Heart right ventricle (tissue), 16 donors: ENCODE measurements at places on chromosomes 1 and 21.

DNA sequence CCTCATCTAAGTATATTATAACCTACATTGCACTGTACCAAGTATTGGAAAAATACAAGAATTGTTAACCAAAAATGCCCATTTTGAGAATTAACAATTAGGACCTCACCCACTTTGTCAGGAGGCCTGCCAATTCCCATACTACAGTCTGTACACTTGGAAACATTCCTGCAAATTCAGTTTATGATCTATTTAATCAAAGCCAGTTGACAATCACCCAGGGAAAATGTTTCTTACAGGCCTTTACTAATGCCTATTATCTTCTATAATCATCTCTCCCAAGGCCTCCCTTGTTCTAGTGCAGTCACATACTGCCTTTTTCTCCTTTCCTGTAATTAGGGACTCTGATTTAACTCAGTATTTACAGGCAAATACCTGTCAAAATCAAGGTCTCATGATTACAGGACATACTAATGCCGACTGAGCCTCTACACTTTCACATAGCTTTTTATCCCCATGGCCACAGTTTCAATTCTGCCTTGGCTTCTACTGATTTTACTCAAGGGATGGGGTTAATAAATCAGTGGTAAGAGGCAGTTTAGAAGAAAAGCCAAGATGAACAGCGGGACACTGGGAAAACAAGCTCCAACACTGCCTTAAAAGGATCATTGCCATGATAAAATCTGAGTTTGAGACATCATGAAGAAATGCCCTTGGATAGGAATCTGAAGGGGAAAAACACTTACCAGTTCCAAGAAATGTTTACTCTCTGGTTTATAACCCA lies 338.7 kb downstream of the VAV3 start:
- DNase-seq: no peak

DNA sequence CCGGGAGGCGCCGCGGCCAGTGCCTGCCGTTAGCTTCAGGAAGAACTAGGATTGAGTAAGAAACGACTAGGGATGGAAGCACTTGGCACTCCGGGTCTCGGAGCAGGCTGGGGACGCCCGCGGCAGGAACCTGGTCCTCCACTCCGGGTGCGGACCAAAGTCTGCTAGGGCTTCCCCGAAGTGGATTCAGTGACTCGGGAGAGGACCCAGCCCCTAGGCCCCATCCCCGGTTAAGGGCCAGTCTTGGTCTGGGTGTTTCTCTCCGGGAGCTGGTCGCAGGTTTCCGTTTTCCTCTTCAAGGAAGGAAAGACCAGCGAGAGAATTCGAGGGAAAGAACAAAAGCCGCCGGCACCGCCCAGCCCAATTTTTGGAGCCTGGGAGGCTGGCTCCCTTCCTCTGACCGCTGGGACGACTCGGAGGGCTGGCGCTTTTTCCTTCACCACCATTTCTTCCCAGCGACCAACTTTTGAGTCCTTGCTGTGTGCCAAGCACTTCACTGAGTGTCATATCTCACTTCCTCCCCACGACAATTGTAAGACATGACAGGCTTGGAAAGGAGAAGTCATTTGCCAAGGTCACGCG lies 16.8 kb upstream of the STMN1 start:
- peak; percentile 30 for DNase-seq

DNA sequence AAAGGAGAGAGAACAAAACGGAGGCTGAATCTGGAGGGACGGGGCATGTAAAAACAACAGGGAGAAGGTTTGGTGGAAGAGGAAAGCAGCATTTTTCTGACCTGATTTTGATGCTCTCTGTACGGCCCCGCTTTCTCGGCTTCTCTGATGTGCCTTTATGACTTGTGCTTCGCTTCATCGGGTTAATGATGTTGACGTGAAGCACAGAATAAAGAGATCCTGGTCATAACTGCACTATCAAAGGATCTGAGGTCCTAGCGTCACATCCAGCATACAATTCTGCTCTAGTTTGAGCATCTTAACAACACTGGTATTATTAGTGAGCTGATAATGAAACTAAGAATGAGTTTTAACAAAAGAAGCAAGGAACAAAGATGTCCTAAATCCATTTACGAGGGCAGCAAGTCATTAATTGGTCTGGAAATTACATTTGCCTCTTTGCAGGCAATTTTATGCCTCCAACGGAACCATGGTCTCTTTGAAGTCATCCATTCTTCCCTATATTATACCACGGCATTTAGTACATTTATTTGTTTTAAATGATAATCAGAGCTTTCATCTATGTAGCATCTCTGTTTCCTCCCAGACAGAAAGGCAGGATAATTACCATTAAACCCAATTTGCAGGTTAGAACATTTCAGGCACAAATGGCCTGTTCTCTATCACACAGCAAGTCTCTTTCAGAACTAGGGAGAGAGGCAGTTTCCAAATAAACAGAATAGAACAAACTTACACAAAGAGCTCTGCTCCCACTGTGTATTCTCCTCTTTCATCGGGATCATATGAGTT lies 45.3 kb upstream of the B3GALNT2 start:
- no peak for DNase-seq

DNA sequence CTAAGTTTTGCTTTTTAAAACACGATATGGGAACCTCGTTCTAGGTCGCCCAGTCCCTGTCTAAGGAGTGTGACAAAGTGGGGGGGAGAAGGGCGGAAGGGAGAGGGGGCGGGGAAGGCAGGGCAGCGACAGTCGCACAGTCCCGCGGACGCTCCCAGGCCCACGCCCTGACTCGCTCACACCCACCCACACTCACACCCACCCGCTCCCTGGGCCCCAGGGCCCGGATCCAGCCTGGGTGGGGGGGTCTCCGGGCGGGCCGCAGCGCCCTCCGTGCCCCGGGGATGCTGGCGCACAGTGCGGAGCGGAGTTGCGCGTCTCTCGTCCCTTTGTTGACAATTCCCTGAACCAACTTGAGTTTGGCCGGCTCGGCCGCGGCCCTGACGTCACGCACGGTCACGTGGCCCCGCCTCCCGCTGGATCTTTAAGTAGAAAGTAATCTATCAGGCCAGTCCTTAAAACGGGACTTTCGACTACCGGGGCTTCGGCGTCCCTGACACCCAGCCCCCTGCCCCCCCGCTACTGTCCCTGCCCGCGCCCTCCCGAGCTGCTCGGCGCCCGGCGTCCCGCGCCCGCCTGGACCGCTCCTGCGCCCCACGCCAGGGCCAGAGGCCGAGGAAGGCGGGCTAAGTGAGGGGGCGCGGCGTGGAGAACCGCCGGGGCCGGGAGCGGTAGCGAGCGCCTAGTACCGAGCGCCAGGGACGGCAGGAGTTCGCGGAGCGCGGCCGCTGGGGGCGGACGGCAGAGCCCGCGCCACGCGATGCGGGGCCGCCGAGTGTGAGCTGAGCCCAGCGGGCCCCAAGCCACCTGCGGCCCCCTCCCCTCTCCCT lies at the start of gene FOXD3:
FOXD3 (plus strand) TSS at position 454 of the 830 bp plus-strand sequence. CDS start 492 bp downstream, outside the sequence.
- DNase-seq: peak; percentile 25

DNA sequence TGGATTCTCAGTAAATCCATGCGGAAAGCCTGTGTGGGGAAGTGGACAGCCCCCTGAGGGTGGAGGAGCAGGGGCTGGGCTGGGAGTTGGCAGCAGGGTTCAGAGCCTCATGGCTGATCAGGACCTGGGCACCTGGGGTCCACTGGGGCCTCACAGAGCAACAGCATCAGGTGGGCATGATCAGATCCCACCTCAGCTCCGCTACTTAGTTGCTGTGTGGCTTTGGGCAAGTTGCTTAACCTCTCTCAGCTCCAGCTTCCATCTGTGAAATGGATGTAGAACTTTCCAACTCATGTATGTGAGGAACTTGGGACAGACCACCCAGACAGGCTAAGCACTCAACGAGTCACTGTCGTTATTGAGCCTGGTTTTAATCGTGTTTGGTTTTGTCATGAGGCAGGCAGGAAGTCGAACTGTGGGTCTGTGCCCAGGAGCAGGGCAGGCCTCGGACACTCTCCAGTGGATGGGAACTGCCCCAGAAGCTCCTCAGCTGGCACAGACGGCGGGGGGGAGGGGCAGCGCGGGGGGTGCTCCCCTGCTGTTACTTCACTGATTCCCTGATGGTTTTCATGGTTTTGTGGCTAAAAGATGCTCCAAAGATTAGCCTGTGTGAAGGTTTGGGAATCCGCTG lies 155.8 kb upstream of the TMEM51 start:
- no peak for DNase-seq

GRCh38 chr1:198125995-198126735 lies 30.6 kb upstream of the NEK7 start:
- no peak for DNase-seq

DNA sequence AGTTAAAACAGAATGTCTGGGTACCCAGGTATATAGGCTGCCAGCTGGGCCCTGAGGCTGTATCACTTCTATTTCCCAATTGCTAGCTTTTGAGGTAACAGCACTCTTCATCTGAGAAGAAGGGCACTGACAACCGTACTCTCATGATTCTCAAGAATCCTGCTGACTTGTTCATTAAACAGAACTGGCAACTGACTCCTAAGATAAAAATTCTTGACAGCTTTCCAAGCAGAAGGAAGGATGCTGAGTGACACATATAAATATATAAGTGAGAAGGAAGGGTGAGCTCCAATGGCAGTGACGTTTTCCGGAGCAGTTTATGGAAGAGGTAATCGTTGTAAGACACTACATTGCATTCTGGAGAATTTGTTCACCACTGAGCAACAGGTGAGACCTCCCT lies 48.1 kb upstream of the NRIP1 start:
- no peak for DNase-seq

DNA sequence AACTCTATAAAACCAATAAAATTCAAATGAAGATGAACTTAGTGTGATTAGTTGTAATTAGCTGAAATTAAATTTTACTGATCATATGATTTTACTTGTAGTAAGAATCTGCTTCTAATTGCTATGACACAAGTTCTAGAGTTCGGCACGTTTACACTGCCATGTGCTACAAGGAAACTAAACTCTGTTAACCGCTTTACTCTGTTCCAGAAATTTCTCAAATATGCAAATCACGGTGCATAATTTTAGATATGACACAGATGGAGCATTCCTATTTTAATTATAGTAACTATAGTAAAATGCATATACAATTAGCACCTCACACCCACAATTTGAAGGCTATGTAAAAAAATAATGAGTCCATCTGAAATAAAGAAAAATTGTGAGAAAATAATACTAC lies 14.8 kb downstream of the HEATR1 start:
- no peak for DNase-seq

DNA sequence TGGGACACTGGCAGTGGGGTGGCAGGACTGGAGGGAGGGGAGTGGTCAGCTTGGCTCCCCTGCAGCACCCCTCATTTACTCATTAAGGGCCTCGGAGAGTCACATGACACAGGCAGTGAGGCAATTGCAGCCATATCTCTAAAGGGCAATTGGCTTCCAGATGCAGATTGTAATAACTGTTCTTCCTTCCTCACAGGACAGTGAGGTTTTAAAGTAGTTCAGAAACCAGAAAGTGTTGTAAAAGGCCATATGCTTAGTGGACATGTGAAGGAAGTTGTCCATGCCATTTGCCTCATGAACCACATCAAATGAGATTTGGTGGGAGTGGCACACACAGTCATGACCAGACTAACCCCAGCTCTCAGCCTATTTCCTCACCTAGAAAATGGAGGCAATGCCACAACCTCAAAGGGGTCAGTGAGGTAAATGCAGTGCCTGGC lies 11.1 kb downstream of the MTX1 start:
- no peak for DNase-seq

GRCh38 chr1:247434005-247434404 lies 18.0 kb downstream of the NLRP3 start:
- DNase-seq: no peak

- no peak for DNase-seq
These were observed 12.3 kb downstream of the KAZN start for GRCh38 chr1:14610761-14611160.

- no peak for DNase-seq
These were observed 145.3 kb downstream of the NTNG1 start for GRCh38 chr1:107286125-107286524.

GRCh38 chr1:220001095-220001501 lies 45.2 kb downstream of the EPRS1 start:
- no peak for DNase-seq

DNA sequence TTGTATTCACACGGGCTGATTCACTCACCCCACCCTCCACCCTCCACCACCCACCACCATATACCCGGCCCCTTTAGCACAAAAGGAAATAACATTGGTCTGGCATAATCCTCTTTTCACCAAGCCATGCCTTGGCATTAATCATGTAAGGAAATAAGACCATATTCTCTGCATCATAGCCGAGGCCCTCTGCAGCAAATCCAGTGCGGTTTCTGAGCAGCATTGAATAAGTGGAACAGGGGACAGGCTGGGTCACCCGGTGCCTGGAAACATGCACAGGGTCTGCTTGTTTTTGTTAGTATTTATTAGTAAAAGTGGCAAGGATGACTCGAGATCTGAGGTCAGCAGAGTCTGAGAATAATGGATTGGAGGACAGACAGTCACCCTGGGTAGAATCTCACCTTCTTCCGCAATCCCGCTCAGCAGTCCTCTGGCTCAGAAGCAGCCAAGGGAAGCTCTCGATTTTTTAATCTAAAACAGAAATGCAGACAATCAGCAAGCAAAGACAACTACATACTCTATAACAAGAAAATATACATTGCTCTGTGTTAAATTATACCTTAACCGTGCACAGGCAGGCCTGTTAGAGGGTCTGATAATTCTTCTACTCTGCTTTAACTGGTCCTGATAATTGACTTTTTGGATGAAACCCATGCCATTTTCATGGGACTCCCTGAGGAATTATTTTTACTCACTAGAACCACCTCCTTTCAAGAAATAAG lies 52.4 kb upstream of the CDC42BPA start:
- no peak for DNase-seq

DNA sequence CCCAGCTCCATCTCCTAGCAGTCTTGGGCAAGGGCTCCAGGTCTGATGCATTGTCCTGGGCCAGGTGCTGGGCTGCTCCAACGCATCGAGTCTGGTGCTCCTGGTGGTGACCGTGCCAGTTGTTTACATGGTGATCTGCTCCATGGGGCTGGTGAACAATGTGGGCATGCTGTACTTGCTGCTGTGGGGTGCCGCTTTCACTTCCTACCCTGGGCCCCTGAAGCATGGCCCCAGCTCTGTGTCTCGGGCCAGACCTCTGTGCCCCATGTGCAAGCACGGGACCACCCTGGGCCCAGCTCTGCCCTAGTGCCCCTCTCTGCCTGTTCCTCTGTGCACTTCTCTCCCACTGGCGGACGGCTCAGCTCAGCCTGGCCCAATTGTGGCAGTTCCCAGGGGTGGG lies 119.4 kb downstream of the MAST2 start:
- no peak for DNase-seq

DNA sequence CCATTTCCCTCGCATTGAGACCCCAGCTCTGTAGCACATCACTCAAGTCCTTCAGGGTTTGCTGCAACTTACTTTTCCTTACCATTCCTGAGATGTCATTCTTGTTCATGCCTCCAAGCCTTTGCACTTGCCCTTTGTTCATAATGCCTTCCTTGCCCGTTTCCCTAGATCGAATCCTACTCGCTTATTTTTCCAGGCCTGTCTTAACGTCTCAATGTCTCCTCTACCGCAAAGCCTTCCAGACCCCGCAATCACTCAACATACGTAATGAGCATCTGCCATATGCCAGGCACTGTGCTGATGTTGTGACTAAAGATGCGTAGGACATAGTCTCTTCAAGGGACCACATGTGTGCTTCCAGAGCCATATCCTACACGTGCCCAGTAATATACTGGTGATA lies 31.1 kb upstream of the CNIH3 start:
- DNase-seq: no peak

- no peak for DNase-seq
These were observed 4.5 kb upstream of the DDX59 start for GRCh38 chr1:200673952-200674823.

GRCh38 chr1:192160196-192160595 lies 1.9 kb downstream of the RGS18 start:
- no peak for DNase-seq
